Stimulated activated CD4-positive, alpha-beta T cell treated with anti-CD3 and anti-CD28 coated beads, Interleukin-15, amount 100 ng/mL, for 48 hours (primary cell): ENCODE measurements at places on chromosomes 7 and 10.

- no peak for DNase-seq
These were observed 1.1 kb upstream of the HOXA13 start for GRCh38 chr7:27200761-27201579.

DNA sequence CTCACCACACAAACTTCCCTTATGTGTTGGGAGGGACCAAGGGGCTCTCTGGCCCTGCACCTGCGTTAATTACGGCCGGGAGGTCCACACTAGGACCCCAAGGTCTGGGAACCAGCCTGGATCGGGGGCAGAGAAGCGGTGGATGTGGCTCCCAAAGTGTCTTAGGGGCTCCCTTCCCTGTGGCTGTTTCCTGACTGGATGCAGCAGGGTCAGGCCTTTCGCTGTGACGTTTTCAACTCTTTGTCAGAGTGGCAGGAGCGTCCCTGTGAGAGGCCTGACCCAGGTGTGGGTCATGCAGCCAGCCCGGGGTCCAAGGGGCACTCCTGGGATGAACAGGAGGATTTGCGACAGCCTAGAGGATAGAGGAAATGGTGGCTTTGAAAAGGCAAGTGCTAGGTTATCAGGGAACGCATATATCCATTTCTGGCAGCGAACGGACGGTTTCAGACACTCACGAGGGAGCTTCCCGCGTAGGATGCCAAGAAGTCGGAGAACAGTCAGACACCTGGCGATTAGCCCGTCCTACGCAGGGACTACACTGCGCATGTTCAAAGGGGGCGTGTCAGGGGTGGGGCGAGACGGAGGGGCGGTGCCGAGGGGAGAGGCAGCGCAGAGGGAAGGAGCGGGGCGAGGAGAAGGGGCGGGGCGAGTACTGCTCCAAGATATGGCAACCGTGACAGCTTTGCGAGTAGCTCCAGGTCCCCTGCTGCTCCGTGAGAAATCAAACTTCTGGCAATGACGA is 46.2 kb upstream of the ZNF716 start:
- no peak for DNase-seq

DNA sequence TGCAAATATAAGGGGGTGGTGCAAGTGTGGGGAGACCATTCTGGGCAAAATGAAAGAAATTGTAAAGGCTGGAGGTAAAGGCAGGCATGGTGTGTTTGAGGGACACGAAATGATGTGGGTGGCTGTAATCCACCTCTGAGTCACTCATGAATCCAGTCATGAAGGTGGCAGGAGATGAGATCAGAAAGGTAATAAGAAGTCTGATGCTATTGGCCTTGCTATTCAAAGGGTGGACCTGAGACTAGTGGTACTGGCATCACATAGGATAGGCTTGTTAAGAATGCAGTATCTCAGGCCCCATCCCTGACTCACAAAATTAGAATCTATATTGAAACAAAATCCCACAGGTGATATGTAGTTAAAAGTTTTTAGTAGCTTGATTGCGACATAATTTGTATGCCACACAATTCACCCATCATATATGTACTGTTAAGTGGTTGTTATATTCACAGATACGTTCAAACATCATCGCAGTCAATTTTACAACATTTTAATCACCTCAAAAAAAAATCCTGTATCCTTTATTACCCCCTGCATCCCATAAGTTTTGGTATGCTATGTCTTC is 85.6 kb downstream of the ST8SIA6 start:
- no peak for DNase-seq

DNA sequence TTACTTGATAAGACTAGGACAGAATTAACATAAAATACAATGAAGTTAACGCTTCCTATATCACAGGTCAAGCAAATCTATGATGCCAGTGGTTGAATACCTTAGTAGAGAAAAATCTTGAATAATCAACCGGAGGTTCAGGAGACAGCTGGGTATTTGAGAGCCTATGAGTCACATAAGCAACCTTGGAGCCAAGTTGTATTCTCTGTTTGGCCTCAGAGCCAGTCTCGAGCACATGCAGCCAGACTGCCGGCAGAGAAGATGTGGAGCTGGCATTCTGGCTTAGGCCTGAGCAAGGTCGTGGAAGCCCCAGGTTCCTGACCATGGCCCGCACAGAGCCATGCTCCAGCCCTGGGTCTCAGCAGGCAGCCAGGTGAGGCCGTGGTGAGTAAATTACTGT is 90.3 kb downstream of the FAM204A start:
- DNase-seq = no peak

- no peak for DNase-seq
These were observed 202.8 kb downstream of the RAPGEF5 start for GRCh38 chr7:22154143-22154529.

DNA sequence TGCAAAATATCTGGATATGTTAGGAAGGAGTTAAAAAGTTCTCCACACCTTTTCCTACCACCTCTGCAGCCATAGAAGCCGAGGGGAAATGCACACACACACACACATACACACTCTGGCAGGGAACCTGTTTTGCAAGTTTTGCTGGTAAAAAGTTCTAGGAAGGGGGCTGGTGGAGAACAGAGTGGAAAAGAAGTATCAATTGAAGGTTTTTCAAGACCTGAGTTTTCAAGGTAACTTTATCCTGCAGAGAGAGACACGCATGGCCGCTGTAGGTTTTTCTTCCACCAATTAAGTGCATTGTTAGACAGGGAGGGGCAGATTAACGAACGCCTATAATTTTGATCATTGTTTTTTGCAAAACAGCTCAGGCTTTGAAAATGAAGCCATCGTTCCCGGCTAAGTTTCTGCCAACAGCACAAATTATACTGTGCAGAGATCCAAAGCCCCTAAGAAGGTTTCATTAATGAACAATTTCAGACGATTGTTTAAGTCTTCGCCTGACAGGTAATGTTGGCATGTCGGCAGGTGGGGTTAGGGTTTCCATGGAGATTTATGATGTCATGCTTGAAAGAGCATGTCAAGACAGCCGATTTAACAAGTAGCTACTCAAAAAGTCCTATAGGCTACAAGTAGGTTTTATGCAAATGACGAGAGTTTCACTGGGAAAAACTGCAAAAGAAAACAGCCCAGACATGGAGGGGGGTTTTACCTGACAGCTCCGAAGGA is 29.7 kb downstream of the KIAA1217 start:
- no peak for DNase-seq

DNA sequence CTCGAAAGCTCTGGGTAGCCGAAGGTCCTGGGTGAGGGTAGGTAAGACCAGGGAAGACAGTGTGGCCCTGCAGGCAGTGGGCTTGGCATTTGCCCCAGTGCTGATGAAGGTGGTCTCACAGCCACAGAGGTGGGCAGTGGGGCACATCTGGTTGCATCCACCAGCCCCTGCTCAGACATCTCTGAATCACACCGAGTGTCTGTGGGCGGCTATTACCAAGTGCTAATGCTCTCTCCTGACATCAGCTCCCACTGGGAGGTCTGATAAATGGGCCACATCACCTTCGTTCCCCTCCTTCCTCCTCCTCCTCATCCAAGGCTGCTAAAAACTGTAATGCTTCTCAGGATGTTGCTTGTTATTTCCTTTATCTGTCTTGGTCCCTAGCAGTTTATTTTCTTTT is 330.9 kb upstream of the COBL start:
- DNase-seq = no peak

DNA sequence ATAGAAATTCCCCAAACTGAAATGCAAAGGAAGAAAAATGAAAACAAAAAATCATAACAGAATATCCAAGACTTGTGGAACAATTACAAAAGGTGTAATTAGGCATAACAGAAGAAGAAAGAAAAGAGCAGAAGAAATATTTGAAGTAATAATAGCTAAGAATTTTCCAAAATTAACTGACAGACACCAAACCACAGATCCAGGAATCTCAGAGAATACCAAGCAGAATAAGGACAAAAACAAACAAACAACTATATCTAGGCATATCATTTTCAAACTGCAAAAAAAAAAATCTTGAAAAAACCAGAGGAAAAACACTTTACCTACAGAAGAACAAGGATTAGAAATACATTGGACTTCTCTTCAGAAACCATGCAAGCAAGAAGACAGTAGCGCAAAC is 25.5 kb downstream of the CFAP70 start:
- DNase-seq = no peak

DNA sequence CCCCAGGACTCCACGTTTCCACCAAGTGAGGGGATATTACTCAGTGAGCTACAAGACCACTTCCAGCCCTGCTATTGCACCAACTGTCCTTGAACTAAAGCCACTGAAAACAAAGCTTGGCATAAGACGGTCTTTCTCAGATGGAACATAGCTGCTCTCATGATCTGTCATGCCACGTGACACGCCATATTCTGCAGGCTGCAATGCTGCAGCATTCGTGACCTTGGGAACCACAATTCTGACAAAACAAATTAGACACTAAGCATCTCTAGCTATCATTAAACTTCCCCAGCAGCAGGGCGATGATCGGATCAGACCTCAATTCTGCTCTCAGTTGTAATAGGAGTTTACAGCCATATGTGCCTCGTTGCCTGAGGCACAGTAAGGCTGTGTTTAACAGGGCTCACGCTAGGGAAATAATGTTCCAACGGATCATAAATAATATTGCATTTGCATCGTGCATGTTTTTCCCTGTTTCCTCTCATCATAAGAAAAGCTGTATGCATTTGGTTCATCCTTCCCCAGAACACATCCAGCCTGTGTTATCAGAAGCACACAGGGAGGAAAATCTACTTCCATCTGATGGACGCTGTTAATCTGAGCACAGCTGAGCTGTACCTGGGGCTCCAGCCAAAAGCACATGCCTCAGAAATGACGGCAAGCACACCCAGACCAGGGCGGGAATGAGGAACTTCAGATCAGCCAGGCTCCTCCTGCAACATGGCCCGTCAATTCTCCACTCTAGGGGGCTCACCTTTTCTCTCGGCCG is 38.6 kb upstream of the CNPY1 start:
- DNase-seq = no peak

- DNase-seq = no peak
These were observed 20.1 kb upstream of the TLX1 start for GRCh38 chr10:101110856-101111523.

- DNase-seq = no peak
These were observed 55.9 kb downstream of the SHH start for GRCh38 chr7:155756322-155756721.

DNA sequence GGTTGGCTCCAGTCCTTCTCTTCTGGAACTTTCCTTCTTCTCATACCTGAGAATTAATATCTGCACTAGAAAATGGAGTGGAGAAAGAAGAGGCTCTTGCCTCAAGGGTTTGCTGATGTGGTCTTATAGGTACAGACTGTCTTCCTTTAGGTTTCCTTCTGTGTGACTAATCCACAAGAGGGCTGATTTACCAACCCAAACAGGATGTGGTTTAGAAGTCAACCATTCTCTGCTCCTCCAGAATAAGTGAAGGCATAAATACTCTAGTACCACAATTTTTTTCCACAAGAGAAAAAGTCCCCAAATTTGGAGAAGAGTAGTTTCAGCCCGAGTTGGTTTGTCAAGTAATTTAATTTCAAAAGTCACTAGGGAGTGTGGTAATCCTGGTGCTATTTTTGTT is 85.8 kb downstream of the NRP1 start:
- no peak for DNase-seq

DNA sequence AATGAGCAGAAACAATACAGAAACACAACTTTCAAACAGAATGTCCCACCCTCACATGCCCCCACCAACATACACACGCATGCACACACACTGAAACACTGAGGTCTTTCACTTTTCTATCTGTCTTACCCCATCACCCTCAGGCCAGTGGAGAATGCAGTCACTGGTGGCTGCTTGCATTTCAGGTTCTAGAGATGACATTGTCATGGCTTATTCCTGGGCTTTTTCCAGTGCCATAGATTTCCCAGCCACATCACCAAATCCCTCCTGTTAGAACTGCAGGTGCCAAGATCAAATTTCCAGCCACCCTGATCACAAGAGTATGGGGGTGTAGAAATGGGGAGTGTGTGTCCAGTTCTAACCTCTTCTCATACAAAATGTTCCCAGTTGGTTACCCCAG is 68.4 kb downstream of the CACNA2D1 start:
- DNase-seq = no peak

GRCh38 chr7:151143261-151144015 is 24.1 kb downstream of the GBX1 start:
- DNase-seq = no peak

DNA sequence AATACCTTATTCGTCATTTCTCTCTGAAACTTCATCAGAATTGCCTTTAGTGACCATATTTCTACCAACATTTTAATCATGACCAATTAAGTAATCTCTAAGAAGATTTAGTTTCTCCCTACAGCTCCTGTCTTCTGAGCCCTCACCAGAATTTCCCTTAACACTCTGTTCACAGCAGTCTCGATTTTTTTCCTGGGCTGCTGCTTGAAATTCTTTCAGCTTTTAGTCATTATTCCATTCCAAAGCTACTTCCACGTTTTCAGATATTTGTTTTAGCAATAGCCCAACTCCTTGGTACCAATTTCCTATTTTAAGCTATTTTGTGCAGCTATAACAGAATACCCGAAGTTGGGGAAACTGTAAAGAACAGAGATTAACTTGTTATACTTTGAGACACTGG is 192.4 kb upstream of the DKK1 start:
- no peak for DNase-seq

DNA sequence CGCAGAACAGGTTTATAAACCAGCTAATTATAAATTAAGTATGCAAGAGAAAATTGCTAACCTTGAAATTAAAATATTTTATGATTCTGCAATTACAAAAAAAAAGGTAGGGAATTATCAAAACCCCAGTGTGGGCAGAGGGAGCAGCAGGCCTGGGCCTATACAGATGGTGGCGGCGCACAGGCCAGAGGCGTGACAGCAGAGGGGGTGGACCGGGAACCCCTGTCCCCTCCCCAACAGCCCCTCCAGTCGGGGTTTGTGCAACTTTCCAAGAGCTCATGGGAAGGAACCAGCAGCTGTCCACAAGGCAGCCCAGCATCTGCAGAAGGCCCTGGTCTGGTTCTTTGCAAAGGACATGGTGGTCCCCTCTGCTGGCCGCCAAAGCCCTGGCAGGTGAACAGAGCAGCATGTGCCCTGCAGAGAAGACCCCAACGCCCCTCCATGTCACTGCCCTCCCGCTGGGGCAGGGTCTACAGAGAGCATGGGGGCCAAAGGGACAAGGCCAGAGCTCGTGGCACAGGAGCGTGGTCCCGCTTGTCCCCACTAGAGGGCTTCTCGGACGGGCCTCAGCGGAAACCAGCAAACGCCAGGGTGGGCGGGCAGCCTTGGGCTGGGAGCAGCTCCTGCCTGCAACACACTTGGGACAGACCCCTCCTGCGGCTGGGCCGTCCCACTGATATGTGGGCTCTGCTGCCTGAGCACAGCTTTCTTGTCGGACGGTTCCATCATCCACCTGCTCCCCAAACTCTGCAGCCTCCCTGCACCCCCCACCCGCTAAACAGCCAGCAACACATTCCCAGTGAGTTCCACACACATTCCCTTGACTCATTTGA is 75.1 kb downstream of the EBF3 start:
- peak; percentile 25 for DNase-seq

- DNase-seq = no peak
These were observed 131.4 kb downstream of the VIPR2 start for GRCh38 chr7:159013181-159013690.
